ENCODE measurements at places on chromosomes 2 and 18.

GRCh38 chr2:97967216-97967592 is 28.5 kb downstream of the TMEM131 start:
- DNase-seq = no peak

DNA sequence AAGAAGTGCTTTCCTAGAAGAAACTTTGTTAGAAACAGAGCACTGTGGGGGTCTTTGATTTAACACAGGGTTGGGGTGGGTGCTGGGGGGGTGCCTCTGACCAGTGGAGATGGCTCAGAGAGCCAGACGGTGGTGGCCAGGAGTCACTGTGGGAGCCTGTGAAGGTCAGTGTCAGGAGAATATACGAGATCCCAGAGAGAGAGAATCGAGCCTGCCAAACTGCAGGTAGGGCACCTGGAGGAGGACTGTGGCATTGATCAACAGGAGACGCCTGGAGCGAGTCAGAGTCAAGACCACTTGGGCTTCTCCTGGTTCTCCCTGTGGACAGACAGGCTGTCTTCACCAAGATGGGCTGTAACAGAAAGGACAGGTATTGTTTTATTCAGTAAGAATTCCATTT is 136.5 kb upstream of the TWIST2 start:
- no peak for DNase-seq

DNA sequence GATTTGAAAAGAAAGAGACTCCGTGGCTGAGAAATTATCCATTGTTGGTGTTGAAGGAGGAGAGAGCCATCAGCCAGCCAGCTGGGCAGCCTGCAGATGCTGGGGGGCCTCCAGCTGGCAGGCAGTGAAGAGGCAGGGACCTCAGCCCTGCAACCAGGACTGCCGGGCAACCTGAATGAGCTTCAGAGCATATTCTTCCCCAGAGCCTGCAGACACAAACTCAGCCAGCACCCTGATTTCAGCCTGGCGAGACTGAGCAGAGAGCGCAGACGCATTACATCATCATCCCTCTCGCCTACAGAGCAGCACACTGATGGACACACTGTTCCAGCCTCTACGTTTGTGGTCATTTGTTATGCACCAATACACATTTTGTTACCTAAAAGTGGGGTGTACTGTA is 150.7 kb upstream of the RAB6C start:
- DNase-seq = no peak

DNA sequence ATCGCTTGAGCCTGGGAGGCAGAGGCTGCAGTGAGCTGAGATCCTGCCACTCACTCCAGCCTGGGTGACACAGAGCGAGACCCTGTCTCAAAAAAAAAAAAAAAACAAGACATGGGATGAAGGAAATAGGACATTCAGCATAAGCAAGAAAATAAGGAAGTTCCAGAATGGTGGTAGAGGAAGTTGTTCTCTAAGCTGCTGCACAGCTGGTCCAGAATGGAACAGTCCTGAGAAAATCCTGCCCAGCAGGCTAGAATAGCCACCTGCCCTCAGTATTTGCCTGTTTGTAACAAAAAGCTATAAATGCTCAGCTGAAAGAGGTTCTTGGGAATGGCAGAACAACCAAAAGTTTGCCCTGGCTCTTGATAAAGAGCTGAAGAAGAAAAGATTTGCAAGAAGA is 11.1 kb upstream of the MAPRE3 start:
- DNase-seq = no peak

DNA sequence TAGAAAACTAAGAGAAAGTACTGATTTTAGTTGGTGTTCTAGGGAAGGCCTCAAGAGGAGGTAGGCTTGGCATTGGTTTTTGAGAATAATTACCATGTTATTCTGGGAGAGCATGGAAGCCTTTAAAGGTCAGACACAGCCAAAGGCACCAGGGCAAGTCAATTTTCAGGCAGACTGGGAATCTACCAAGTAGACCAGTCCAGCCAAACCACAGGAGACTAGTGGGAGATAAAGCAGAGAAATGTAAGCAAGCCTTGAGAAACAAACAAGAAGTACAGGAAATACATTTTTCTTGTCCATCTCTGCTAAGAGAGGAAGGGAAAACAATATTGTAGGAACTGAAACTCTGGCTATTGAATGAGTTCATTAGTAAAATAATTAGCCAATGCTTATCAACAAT is 5.5 kb upstream of the CCDC68 start:
- no peak for DNase-seq

- no peak for DNase-seq
Observed at GRCh38 chr2:227407591-227408151, 19.9 kb upstream of the SCYGR1 start.

DNA sequence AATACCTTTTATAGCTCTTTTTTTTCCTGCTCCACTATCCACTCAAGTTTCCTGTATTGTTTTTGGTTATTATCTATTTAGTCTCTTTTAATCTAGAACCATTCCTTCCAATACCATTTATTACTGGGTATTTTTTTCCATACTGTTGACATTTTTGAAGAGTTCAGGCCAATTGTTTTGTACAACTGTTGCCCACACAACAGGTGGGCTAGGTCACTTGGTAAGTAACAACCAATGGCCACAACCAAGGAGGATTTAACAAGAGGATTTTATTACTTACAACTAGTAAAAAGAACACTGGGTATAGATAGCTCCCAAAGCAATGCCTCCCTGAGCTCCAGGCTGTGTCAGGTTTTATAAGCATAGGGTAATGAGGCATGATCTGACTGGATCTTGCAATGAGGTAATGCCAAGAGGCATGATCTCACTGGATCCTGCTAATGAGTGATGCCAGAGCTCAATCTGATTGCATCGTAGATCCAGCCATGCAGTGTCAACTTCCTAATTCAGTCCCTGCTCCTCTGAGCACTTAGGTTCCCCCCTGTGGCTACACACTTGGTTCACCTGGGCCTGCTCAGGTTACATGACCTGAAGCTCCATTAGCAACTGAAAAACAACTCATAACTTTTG is 7.1 kb upstream of the CEP68 start:
- no peak for DNase-seq

DNA sequence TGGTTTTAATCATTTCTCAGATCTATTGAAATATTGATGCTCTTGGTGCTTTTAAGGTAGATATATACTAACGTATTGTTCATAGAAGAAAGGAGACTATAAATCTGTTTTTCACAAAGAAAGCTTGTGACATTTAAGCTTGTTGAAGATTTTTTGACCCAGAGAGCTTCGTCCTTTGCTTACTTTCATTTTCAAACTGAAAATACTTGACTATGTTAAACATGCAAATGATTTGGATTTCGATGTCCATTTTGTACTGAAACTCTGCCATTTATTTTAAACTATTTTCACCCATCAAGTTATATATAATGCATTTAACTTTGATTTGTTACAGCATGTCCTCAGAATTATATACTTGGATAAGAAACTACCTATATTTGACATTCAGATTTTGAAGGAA is 85.2 kb downstream of the SLC4A10 start:
- no peak for DNase-seq

DNA sequence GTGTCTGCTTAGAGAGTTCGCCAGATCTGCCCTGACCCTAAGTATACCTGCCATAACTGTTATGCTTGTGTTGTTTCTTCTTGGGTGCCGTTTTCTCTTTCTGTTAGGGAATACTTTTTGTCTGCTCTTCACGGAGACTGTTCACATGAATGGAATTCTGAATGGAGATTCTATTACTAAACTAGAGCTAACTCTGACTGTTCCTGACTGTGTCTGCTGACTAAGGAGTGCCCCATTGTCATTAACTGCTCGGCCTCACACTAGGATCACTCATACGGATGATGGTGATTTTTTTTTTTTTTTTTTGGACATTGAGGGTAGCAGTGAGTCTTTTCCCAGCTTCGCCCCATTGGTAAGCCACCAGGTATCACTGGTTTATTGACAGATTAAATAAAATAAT is 104.8 kb upstream of the SLC8A1 start:
- DNase-seq = no peak

DNA sequence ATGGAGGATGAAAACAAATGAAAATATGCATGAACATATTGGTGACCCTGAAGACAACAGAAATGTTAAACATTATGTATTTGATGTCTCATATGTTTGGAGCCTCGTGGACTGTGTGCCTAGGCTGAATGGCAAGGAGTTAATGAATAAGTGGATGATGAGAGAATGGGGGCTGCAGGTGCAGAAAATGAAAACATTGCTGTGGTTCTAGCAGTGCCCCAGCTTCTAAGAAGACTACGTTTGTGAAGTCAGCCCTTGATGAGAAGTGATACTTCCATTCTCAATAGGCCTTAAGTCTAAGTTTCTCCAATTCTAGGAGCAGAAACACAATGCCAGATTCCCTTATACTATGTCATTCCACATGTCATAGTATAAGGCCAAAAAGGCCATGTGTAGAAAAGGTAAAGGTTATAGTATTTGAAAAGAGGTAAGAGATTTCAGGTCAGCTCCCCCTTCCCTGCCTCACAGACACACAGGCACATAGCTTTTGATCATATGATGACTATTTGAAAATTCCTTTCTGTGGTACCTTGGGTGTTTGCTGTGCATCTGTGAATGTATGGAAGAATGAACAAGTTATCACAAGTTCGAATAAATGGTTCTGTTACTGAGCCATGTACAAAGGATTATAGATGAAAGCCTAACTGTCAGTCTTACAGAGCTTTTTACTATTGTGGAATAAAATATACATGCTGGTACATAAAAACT is 280.8 kb downstream of the SETBP1 start:
- DNase-seq = no peak

DNA sequence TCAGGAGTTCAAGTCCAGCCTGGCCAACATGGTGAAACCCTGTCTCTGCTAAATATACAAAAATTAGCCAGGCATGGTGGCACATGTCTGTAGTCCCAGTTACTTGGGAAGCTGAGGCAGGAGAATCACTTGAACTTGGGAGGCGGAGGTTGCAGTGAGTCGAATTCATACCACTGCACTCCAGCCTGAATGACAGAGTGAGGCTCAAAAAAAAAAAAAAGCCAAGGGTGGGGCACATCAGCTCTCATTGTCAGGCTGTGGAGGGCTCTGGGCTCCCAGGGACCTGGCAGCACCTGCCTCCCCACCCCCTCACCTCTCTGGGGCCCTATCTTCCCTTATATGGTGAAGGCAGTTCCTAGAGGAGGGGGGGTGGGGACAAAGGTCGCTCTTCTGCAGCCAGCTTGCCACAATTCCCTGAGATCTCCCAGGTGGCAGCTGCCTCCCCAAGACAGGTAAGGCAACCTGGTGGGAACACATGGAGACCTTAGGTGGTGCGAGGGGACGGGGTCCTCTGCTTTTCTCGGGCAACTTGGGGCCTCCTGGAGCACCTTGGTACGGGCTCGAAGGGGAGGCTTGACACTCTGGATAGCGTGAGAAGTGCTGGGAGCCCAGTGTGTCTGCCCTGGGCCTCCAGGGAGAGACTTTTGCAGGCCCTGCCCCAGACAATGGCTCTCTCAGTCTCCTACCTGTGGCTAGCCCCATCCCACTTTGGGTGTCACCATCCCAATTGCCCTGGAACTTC is at the start of gene VIL1:
Gene VIL1 (plus strand): TSS at position 407 of the 742 bp plus-strand sequence. CDS start 4,656 bp downstream, outside the sequence.
- DNase-seq = no peak

DNA sequence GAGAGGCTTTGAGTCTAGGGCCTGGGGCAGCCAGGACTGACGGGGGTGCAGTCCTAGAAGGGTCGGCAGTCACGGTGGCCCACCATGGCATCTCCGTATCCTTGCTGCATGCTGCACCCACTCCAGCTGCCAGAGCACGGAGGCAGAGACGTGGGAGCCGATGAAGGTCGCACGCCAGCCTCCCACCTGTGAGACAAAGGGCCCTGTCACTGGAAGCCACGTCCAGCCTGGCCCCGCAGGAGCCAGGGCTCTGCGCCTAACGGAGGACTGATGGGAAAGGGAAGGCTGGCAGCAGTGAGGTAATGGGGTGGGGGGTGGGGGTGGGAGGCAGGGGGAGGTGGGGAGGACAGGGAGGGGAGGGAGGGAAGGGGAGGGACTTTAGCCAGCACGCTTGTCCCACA is 21.9 kb downstream of the ITM2C start:
- no peak for DNase-seq

GRCh38 chr2:9280224-9280623 is 73.6 kb downstream of the ASAP2 start:
- DNase-seq = no peak

- no peak for DNase-seq
Observed at GRCh38 chr2:67259556-67260342, 137.4 kb upstream of the ETAA1 start.

- DNase-seq = no peak
Observed at GRCh38 chr2:234988491-234988890, 36.7 kb downstream of the SH3BP4 start.

DNA sequence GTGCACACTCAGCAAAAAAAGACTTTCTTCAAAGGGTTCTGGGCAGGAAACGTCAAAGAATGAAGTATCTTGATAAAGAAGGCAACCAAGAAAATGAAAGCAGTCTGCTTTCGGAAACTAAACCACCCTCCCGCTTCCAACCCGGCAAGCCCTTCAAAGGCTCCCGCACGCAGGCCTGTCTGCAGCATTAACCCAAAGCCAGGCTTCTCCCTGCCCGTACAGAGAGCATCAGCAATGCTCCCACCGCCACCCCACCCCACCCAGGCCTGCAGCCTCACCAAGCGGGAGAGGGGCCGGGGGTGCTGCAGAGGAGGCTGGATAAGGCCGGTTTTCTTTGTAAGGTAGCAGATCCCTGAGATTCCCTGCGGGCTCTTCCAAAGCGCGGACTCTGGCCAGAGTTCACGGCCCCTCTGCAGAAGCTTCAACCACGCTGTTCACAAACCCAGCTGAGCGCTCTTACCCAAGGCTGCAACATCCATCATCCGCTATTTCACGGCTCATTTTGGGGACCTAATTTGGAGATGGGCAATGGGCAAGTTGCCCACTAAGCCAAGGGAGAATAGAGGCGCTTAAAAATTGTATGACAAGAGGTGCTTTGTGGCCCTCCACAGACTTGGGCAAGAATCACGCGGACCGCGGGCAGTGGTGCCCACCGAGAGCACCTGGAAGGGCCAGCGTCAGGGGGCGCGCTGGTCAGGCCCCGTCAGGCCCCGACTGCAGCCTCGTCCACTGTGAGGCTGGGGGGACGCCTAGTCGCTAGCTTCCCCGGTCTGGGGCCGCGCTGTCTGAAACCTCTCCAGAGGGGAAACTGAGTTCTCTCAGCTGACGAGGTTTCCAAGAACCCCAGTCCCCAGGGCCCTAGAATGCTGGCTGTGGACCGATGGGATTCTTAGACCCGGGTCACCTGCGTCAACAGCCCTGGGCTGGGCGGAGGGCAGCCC is 225.4 kb upstream of the ID2 start:
- peak; percentile 15 for DNase-seq

GRCh38 chr2:224404796-224405195 is 2.9 kb upstream of the FAM124B start:
- DNase-seq = no peak

DNA sequence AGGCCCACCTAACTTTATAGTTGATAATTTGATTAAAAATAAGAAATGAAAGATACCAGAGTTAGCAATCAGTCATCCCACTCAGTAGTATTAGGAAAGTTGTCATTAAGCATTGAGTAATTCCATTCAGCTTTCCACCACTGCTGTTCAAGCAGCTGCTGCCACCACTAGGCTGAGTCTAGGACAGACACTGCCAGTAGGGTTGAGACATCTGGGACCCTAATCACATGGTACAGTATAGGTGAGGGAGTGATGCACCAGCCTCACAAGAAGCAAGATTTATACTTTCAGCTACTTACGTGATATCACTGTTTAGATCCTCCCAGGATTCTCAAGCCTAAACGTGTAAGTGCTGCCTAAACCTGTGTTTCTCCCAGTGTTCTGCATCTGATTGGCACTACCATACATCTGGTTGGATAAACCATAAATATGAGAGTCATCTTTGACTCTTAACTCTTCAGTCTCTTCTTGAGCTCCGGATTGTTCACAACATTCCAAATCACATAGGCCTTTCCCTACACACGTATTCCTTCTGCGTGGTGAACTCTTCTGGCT is 3.2 kb downstream of the UBXN4 start:
- peak; percentile 20 for DNase-seq

GRCh38 chr2:43040084-43040854 is 186.1 kb downstream of the ZFP36L2 start:
- no peak for DNase-seq

Data from germinal center (tissue), 1 donor.